T1000 (cell line): ENCODE measurements at places on chromosomes 12 and 14.

DNA sequence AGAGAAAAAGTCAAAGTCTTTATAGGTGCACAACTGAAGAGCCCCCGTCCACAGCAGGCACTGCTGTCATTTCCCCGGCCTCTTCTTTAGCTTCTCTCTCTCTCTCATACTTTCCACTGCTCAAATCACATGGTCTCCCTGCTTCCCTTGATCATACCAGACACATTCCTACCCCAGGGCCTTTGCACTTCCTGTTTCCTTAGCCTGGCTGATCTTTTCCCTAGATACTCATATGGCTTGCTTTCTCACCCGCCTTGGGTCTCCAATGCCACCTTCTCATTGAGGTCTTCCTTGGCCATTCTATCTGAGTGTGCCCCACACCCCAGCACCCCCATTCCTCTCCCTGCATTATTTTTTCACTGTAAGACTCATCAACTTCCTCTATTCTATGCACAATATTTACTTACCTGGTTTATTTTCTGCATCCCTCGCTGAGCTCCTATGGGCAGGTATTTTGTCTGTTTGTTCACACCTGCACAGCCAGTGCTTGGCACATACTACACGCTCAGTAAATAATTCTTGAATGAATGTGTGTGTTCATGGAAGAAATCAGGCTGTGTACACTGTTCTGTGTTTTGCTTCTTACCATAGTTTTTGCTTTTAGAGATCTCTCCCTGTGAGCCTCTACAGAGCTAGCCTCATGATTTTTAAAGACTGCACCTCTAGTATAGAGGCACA lies 31.9 kb downstream of the SERPINA1 start:
- no peak for DNase-seq

DNA sequence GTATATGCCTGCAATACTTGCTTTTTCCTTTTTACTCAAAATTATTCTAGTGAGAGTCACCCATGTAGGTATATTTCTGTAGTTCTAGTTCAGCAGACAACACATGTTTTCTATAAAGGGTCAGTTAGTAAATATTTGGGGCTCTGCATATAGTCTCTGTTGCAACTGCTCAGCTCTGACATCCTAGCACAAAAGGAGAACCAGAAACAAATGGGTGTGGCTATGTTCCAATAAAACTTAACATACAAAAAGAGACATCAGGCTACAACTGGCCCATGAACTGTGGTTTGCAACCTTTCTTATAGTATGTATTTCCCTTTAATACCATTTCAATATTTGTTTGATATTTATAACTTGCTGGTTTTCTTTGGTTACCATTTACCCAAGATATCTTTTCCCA lies 11.9 kb downstream of the NT5DC3 start:
- DNase-seq = no peak

DNA sequence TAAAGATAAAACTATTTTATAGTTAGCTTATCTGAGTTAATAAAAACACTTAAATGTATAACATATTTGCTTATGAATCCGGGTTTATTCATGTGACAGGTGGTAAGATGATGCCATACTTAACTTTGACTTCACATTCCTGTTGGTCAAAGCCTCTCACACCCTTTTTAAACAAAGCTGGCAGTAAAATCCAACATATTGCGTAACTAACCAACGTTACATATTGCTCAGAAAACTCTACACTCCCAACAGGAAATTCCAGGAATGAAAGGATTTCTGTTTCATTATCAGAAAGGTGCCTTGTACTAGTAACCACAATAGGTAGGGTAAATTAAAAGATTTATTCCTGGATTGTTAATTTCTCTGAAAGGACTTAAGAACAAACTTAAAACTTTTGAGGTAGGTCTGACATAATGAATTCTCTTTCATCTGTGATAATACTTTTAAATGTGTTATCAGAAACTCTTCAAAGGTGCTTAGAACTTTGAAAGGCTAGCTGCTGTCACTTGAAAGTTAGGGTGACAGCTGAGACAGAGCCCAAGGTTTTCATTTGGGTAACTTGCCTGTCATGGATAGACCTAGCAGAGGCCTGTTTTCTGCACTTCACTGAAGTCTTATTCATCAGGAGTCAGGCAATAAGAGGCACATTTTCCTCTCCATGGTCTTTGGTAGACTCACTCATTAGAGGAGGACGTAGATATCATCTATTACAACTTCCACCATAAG lies 23.8 kb upstream of the CATSPERB start:
- DNase-seq = no peak

- no peak for DNase-seq
Measured at GRCh38 chr12:24815114-24815423, 133.8 kb downstream of the BCAT1 start.

- DNase-seq = no peak
Measured at GRCh38 chr14:54804538-54805041, 98.0 kb downstream of the GCH1 start.

DNA sequence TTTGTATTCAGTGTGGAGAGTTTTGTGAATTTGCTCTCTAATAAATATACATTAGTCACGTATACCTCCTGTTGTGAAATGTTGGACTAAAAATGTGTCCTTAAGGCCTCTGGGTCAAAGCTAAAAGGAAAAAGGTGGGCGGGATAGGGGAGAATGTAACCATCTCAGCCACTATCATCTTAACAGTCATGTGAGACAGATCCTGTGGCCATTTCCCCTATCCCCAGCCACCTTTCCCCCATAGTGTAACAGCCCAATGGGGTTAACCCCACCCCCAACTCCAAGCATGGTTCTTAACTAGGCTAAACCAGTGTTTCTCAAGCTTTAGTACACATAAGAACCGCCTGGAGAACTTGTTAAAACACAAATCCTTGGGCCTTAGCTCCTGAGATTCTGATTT lies 6.5 kb upstream of the ITPR2 start:
- DNase-seq = no peak

DNA sequence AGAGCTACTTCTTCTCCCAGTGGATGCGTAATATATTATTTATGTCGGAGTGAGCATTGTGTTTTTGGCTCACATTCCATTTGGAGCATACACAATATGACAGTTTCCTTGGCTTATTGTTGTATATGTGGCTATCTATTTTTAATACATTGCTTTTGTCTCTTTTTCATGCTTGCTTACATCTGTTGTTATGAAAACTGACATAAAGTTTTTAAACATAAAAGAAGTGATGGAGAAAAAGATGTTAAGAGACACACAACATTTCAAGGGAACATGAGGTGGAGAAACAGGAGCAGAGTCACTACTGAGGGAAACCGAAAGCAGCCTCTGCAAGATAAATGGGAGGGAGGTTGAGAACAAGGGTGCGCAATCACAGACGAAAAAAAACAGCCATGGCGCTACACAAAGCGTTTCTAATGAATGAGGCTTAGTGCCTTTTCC lies 228.4 kb upstream of the NPAS3 start:
- DNase-seq = no peak

- DNase-seq = no peak
Measured at GRCh38 chr12:131938082-131938481, 9.0 kb downstream of the PUS1 start.

DNA sequence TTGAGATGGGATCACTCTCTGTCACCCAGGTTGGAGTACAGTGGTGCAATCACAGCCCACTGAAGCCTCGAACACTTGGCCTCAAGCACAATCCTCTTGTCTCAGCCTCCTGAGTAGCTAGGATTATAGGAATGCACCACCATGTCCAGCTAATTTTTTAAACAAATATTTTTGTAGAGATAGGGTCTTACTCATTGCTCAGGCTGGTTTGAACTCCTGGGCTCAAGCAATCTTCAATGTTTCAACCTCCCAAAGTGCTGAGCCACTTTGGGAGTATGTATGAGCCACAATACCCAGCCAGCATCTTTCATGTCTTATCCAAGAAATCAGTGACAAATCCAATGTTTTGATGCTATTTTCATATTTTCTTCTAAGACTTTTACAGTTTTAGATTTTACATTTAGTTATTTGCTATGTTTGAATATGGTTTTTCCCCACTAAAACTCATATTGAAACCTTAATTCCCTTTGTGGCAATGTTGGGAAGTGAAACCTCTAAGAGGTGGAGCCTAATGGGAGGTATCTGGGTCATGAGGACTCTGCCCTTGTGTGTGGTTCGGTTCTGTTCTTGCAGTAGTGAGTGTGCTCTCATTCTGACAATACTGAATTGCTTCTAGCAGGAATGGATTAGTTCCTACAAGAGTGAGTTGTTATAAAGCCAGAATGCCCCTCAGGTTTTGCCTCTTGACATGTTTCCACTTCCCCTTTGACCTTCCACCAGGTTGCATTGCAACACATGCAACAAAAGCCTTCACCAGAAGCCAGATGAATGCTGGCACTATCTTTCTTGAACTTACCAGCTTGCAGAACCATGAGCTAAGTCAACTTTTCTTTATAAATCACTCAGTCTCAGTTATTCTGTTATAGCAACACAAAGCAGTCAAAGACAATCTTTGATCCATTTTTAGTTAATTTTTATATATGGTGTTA lies 80.8 kb upstream of the AMIGO2 start:
- no peak for DNase-seq

DNA sequence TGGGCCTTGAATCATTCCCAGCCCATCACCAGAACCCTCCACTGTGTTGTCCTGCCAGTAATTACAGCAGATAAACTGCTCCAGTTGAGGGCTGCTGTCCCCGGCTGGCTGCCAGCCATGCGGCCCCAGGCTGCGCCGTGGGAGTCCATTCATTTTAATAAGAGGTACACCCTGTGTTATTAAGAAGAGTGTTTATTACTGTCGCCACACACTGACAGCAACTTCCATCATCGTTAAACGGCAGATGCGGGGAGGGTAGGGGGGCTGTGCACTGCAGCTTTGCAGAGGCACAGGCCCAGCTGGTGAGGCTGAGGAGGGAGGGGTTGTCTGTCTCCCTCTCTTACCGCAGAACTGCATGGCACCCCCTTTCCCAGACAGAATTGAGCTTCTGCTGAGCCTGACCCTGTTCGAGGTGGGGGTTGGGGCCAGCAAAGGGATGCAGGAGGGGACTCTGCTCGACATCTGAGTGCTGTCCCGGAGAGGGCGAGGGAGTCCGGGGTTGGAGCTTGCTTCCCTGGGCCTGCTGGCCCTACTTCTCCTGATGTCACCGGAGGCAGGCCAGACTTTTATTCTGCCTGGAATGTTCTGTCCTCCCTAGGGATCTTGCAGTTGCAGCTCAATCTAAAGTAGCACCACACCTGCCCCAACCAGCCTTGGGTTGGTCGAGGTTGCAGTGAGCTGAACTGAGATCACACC lies 33.8 kb upstream of the GPATCH2L start:
- DNase-seq = no peak

DNA sequence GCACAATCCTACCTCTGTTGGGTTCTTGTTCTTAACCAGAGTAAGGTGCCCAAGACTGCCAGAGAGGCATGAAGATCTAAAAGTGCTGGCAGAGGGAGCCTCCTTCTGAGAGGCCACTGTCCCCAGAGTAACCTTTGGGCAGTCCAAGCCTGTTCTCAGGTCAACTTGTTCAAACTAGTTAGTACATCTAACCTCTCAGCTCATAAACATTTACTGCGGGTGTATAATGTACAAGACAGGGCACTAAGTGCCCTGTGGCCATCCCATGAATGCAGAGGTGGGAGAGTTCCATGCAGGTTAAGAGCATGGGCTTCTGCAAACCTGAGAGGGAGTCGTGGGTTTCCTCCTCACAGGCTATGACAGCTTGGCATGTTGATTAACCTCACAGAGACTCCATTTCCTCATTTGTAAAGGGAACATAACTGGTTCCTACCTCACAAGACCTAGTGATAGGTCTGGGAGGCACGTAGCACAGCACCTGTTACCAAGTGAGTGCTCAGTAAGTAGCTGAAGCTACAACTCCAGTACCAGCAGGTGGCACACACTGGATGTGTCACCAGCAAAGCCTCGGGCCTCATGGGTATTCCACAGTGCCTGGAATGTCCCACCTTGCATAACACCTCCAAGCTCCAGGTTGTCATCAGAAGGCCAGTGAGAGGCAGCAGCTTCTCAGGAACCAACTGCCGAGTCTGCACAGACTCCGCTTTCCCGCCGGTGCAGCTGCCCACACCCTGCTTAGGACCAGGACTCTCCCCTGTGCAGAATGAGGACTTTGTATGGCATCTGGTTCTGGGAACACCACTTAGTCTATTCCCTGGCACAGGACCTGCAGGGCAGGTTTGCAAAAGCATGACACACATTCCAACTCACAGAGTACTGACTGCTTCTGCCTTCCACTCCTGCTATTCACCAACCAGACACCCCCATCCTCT lies 4.4 kb downstream of the VDR start:
- no peak for DNase-seq

DNA sequence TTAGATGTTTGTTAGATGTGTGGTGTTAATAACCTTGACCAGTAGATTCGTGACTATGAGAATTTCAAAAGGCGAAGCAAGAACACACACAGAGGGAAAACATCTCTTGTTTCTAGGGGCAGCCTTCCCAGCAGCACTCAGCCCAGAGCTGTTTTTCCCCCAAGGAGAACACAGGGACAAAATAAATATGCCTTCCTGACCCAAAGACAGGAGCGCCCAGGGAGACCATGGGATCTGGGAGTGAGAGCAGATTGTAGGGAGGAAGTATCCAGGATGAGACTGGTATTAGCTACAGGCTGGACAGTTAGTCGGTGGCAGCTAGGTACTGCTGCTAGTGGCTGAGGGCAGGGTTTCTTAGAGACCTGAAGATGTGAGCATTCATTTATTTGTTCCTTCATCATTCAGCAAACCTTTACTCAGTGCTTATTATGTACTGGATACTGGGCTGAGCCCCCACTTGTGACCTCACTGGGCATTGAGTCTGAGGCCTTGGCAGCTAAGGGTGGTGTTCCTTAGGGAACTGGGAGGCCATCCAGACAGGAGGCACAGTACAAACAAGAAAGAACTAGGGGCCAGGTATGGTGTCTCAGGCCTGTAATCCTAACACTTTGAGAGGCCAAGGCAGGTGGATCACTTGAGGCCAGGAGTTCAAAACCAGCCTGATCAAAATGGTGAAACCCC lies 469.8 kb downstream of the ZFP36L1 start:
- no peak for DNase-seq

GRCh38 chr14:89672636-89673511 lies 255.8 kb upstream of the FOXN3 start:
- no peak for DNase-seq

GRCh38 chr12:7751394-7751793 lies 4.2 kb upstream of the CLEC4C start:
- no peak for DNase-seq

- no peak for DNase-seq
Measured at GRCh38 chr12:120820884-120821510, 83.2 kb downstream of the SPPL3 start.

- no peak for DNase-seq
Measured at GRCh38 chr14:96170961-96171592, 33.6 kb upstream of the BDKRB2 start.

- DNase-seq = no peak
Measured at GRCh38 chr14:94048691-94049624, 22.8 kb downstream of the OTUB2 start.

DNA sequence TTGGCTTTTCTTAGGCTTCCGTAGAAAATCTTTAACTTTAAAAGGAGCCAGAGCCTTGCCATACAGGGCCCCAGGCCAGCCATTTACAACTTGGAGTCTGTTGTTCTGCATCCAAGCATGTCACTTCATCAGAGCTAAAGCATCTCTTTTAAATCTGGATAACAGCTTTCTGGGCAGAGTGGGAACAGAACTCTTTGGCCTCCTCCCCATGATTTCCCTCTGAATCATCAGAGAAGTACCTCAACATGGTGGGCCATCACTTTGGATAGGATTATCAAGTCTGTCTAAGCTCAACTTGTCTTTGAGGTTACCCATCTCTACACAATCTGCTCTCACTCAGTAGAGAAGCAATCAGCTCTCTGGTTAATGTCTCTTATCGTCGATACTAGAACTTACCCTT lies 170.9 kb downstream of the SLC6A15 start:
- DNase-seq = no peak

GRCh38 chr12:7090222-7090998 lies 1.8 kb downstream of the C1R start:
- no peak for DNase-seq
